ENCODE measurements at places on chromosomes 1 and 21.

GRCh38 chr1:64050601-64051000, 152.8 kb upstream of the UBE2U start:
- DNase-seq = no peak

GRCh38 chr1:42195841-42196240, 31.3 kb upstream of the GUCA2A start:
- DNase-seq = no peak

DNA sequence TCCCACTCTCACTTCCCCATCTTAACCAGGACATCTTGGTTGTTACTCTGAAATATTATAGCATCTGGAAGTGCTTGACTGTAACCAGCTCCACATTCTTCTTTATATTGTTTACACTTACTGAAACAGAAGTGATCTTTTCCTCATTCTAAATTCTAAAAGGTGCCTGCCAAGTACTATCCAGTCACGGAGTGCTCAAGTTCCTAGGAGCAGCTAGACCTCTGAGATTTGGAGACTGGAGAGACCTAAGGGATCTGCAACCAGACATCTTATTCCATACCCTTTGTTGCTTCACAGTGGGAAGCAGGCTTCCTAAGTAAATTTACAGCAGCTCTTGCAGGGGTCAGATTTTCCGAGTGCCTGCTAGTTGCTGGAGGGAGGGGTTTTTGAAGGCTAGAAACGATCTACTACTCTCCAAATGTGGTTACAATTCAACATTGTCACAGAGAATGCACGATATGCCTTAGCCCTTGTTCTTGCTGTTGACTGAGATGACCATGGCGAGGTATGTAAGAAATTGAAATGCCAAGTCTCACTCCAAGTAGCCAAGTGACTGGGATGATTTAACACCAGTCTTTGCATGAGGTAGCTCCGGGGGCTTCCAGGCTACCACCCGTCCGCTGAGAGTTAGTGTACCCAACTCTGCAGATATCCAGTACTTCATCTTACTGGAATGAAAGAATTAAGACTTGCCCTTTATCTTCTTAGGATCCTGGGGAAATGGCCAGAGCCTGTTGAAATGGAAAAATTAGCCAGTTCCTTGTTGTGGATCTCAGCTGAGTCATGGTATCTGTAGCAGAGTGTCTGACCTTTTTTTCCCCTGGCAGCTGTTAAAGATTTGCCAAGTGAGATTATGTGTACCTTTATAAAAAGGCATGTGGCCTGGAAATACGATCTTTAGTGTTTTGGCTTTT, 150.8 kb downstream of the MAST2 start:
- DNase-seq = peak; percentile 74

DNA sequence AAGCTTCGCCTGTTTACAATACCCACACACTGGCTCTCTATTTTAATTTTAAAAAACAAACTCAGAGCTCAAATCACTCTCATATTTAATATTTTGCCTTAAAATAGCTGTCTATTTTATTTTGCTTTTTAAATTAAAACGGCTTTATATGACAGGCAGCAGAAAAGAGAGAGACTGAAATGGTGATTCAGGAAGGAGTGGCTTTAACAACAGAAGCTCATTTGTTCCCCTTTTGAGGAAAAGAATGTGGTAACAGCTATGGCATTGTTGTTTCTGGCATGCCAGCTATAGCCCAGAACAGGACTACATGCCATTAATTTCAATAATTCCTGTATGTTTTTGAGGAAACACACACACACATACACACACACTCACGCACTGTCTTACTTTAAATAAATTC, 234.2 kb upstream of the PTBP2 start:
- no peak for DNase-seq

- DNase-seq = no peak
Observed at GRCh38 chr1:176904057-176904751, 260.3 kb downstream of the ASTN1 start.

DNA sequence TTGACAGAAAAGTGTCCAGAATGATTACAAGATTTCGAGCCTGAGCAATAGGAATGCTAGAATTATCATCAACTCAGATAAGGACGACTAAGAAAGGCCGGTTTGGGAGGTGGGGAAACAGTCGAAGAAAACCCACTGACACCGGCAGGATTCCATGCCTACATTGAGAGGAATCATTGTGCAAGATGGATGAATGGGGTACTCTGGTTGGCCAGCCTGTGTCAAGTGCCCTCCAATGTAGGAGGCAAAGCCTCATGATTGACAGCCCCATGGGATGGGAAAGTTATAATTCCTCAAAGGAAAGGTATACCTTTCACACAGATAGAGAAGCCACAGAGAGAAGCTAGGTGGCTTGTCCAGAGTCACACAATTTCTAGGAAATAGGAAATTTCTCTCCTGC, 153.5 kb upstream of the CTTNBP2NL start:
- DNase-seq = no peak

DNA sequence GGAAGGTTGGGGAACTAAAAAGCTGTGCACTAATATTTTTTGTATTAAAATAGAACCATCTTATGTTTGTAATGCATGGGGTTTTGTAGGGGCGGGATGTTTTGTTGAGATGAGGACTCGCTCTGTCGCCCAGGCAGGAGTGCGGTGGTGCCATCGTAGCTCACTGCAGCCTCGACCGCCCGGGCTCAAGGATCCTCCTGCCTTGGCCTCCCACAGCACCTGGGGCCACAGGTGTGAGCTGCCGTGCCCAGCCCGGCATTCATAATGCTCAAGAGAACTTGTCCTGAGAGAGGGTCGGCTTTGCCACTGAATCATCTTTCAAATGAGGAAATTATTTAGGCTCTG, 3.0 kb upstream of the C1orf159 start:
- DNase-seq = no peak

DNA sequence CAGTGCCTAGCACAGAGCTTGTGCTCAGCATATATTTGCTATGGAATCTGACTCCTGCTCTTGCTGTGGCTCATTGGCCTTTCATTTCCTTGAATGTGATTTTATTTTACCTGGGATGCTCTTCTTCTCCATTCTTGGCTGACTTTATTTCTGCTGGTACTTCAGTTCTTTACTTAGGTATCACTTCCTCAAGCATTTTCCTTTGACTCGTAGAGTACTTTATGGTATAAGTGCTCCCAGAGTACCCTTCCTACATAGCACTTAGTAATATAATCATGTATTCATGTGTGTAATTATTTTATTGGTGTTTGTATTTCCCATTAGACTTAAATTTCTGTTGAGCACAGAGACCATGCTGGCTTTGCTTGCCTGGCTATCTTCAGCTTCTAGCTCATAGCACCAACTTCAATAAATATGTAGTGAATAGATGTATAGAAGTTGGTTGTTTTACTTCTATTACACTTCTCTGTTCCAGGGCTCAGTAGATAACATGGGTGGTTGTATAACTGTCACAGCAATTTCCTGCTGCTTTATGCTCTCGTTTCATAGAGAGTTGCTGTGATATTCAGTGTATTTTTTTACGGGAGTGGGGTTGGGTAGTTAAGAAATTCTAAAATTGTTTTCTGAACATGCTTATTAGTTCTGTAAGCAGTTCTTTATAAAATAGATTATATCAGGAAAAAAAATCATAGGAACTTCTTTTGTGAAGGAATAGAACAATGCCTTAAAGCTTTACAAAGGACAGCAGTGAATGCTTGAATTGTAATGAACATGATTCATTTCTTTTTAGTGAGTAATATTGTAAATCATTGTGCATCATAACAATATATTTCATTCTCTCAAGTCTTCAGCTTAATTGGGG, 112.2 kb downstream of the NEK7 start:
- DNase-seq = no peak

GRCh38 chr1:955474-955873, 3.6 kb downstream of the NOC2L start:
- DNase-seq = no peak

DNA sequence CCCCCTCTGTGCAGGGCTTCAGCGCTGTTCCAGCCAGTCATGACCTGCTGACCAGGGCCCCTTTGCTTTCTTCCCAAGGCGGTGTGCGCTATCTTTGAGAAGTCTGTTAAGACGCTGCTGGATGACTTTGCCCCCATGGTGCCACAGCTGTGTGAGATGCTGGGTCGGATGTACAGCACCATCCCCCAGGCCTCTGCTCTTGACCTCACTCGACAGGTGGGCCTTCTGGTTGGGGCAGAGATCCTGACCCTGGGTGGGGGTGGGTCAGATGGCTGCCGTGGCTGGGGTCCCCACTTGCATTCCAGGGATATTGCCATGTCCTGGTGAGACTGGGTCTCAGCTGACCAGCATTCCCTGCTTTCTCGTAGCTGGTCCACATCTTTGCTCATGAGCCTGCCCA, 9.0 kb upstream of the DPH2 start:
- no peak for DNase-seq

GRCh38 chr1:20634594-20635084, 1.4 kb downstream of the PINK1 start:
- no peak for DNase-seq

- no peak for DNase-seq
Observed at GRCh38 chr1:195763907-195764374, 844.3 kb downstream of the KCNT2 start.

GRCh38 chr1:113303267-113303666, 87.0 kb upstream of the MAGI3 start:
- DNase-seq = no peak

GRCh38 chr1:243705585-243705984, 144.5 kb downstream of the AKT3 start:
- no peak for DNase-seq

- peak; percentile 51 for DNase-seq
Observed at GRCh38 chr1:119372503-119373086, 4.0 kb downstream of the HAO2 start.

DNA sequence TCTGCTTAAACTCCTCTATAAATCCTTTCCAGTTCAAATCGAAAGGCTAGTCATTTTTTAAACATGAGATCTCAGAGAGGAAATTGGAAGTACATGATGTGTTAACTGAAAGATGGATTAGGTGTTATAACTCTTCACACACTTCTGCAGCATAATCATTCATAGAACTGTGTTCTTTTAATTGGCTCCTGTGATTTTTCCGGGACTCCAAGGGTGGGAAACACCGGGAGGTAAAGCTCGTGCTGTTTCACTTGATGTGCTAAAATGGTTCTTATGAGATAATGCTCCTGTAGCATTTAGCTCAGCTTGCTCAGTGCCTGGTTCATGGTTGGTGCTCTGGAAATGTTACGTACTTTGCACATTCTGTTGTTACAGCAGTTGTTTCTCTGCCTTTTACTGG, 40.2 kb downstream of the CC2D1B start:
- no peak for DNase-seq

- DNase-seq = no peak
Observed at GRCh38 chr1:18128298-18128697, 20.7 kb downstream of the IGSF21 start.

- no peak for DNase-seq
Observed at GRCh38 chr1:185446131-185446530, 129.1 kb upstream of the IVNS1ABP start.

DNA sequence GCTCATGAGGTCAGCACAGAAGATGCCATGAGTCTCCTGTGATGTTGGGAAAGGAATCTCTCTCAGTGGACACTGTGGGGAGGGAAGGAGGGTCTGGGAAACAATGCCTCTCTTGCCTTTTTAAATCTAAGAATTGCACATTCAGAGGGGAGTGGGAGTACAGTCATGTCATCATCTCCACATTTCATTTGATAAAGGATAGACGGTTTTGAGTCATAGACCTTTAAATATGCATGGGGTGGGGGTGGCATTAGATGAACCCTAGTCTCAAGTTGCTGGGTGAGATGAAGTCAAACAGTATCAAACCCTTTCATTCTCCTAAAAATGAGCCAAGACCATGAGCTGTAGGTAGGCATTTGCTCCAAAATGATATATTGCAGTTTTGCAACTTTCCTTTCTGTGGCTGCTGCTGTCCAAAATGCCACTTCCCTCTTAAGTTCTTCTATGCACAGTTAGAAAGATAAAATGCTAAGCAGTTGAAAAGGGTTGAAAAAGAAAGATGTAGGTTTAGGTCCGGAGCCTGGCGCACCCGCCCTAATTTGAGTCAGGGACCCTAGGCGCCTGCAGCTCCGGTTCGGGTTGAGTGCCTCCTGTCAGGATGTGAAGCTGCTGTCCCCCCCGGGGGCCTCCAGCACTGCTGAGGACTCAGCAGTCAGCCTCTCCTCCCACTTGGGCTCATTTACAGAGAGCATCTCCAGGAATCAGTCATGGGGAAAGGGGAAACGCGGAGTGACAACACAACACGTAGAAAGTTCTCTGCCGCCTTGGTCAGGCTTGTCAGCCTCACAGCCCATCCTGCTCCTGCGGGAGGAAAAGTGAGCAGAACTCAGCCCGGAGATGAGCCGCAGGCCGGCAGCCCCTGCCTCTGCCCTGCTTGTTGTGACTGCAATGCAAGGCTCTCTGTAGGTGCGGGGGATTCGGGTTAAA, 479.3 kb upstream of the RUNX1 start:
- DNase-seq = no peak

DNA sequence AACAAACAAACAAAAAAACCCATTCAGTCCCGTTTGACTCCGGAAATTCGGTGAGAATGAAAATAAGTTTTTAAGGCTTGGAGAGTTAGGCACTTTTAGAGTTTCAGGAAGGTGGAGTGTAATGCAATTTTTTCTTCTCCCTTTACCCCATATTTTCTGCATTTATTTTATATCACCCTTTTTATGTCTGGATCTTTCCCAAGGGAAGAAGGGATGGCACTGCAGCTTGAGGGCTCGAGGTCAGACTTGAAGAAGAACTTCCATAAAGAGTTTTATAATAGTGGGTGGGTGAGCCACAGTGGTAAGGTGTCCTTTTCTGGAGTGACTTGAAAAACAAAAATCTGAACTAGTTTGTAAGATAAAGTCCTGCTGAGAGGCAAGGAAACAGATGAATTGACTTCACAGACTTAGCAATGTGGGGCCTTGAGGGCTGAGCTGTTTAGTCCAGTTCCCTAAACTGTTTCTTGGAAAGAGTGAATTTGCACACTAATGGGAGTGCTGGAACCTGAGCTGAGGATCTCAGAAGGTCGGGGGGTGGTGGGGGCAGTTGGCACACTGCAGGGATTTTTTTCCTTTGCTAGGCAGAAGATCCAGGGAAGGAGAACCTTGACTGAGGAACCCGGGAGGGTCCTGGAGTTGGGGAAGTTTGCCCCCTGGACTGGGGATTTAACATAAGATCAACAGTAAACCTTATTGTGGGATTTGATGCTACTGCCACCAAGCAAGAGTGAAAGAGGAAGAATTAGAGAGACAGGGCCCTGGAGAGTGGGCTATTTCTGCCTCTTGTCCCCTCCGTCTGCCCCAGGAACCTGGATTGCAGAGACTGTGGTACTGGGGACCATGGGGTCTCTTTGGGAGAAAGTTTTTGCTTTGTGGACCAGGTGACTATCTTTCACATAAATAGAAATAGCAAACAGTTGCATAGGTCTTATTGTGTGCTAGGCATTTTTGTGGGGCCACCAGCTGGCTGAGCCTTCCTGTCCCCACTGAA, 1.8 kb upstream of the MEX3A start:
- no peak for DNase-seq

DNA sequence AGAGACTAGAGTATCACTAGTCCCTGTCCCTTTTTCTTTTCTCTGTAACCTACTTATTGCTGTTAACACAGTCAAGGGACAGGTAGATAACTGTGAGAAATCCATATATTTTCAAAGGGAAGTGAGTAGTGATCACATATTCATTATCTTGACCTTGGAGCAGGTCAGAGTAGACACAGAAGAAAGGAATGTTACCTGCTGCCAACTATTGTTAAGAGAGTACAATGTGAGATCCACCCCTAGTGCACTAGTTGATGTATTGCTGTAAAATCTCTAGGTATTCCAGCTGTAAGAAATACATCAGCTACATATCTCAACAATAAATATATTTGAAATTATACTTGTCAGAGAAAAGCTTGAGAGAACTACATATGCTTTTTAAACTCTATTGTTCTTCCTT, 68.7 kb upstream of the ADGRL2 start:
- DNase-seq = peak; percentile 9

All from A549 (cell line).